Upper lobe of left lung (tissue), 6 donors: ENCODE measurements at places on chromosomes 16 and 17. TPM values are rescaled to one million over a fixed set of nuclear protein-coding genes. Genes with fewer than 3 reads are reported as not detected.

The CCL8 gene
- total RNA-seq, result not detected

DNA sequence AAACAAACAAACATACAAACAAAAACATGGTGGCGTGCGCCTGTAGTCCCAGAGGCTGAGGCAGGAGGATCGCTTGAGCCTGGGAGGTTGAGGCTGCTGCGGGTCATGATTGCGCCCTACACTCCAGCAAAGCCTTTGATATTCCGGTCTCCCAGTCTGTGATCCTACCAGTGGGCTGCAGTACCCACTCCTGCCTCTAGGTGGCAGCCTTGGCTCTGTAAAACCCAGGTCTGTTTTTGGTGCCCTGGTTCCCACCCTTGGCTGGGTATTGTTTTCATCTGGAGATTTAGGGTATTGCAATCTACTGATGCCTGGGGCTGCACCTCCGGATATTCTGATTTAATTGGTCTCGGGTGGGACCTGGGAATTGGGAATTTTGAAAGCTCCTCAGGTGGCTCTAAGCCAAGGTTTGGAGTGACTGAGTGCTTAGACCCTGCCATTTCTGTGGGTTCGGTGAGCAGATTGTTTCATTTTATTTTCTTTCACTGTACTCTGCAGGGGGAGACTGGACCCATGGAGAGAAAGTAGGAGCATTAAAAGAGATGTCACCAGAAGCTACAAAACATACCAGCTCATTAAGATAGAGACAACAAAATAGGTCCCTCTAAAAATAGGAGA is 40.5 kb downstream of the MYH3 start:
- H3K4me1 ChIP-seq, result peaks cover 2% of the 10 kb centered on the region
- no peaks in the 10 kb centered on the region for H3K36me3 ChIP-seq
- H3K27ac ChIP-seq, result no peak overlapping the region
- H3K27me3 ChIP-seq, result no peaks in the 10 kb centered on the region
- no peak overlapping the region for H3K4me3 ChIP-seq

DNA sequence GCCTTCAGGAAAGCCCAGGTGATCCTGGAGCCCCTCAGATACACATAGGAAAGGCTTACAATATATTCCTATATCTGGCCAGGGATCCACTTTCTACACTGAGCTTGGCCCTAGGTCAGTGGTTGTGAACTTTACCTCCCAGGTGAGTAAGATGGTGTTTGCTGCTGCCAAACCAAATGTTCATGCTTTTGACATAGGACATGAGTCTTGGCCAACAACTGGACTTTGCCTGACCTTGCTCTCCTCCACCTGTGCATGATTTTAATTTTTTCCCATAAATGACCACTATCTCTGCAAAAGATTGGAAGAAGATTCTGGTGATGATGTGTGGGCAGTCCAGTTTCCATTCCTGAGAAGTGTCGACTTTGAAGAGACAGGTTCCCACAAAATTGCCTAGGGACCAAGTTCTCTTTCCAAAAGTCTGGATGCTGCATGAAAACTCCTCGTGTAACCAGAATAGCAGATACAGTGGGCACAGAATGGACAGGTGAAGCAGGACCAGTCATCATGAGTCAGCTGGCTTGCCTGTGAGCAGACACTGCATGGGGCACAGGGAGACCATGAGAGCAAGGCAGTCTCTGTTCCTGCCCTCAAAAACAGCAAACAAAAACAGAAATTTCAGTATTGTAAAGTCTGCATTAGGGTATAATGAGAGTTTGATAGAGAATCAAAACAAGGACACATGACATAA is 226.4 kb upstream of the MON1B start:
- DNase-seq, result no peak
- no peak overlapping the region for H3K27ac ChIP-seq
- no peaks in the 10 kb centered on the region for H3K36me3 ChIP-seq
- H3K4me1 ChIP-seq, result no peaks in the 10 kb centered on the region

GRCh38 chr17:4064366-4064765 is 78.5 kb downstream of the ZZEF1 start:
- H3K27me3 ChIP-seq, result no peaks in the 10 kb centered on the region
- DNase-seq, result peak; percentile 34
- no peak overlapping the region for H3K27ac ChIP-seq
- no peaks in the 10 kb centered on the region for H3K4me1 ChIP-seq

- H3K4me3 ChIP-seq, result no peak overlapping the region
- H3K27me3 ChIP-seq, result no peaks in the 10 kb centered on the region
- peaks cover 4% of the 10 kb centered on the region for H3K4me1 ChIP-seq
- no peak for DNase-seq
- H3K36me3 ChIP-seq, result no peaks in the 10 kb centered on the region
Observed at GRCh38 chr17:82148997-82149396, 51.0 kb upstream of the FASN start.

The PRAC2 gene
- not detected for total RNA-seq

- no peaks in the 10 kb centered on the region for H3K4me1 ChIP-seq
- H3K36me3 ChIP-seq, result no peaks in the 10 kb centered on the region
- H3K27ac ChIP-seq, result no peak overlapping the region
- no peaks in the 10 kb centered on the region for H3K27me3 ChIP-seq
Observed at GRCh38 chr17:49946964-49947584, 21.9 kb upstream of the DLX4 start.

DNA sequence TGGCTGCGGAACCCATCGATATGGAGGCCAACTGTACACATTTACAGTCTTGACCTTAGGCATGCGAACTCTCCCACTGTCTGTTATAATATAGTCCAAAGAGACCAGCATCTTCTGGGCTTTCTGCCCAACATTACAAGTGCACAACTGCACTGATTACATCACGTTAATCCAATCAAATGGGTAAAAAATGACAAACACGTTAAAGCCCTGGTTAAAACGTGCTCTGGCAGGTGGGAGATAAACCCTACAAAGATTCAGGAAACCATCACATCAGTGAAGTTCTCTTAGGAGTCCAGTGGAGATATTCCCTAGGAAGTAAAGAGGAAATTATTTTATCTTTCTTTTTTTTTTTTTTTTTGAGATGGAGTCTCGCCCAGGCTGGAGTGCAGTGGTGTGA is 23.7 kb upstream of the XYLT2 start:
- no peaks in the 10 kb centered on the region for H3K27me3 ChIP-seq
- no peaks in the 10 kb centered on the region for H3K4me1 ChIP-seq
- no peak overlapping the region for H3K4me3 ChIP-seq
- no peaks in the 10 kb centered on the region for H3K36me3 ChIP-seq
- no peak for DNase-seq

- no peak overlapping the region for H3K4me3 ChIP-seq
- H3K27ac ChIP-seq, result peak overlapping the region; percentile 61
- peaks cover 7% of the 10 kb centered on the region for H3K36me3 ChIP-seq
Observed at GRCh38 chr17:78897664-78898047, 5.3 kb downstream of the CEP295NL start.

DNA sequence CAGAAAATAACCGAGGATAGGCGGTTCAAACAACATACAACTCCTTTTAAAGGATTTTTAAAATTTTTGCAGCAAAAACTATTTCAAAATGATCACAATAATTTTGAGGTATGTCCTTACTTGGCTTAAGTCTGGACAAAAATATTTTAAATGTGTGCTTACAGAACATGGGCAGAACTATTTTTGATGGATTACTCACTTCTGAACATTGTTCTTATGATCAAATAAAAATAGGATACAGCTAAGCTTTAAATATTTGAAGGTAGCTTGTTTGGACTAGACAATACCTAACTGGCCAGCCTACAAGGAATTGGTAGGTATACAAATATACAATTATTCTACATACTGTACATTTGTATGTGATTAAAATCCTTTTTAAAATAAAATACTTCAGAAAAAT is 14.3 kb upstream of the INTS2 start:
- H3K27ac ChIP-seq, result no peak overlapping the region
- H3K4me3 ChIP-seq, result no peak overlapping the region
- no peak for DNase-seq
- no peaks in the 10 kb centered on the region for H3K27me3 ChIP-seq
- no peaks in the 10 kb centered on the region for H3K4me1 ChIP-seq
- peaks cover 58% of the 10 kb centered on the region for H3K36me3 ChIP-seq

The PIRT gene
- not detected for total RNA-seq

- H3K4me1 ChIP-seq, result peaks cover 13% of the 10 kb centered on the region
- peak; percentile 76 for DNase-seq
- H3K27me3 ChIP-seq, result no peaks in the 10 kb centered on the region
- H3K27ac ChIP-seq, result no peak overlapping the region
- H3K4me3 ChIP-seq, result no peak overlapping the region
Observed at GRCh38 chr17:7136266-7136877, 21.8 kb upstream of the ASGR2 start.

The SCGB1C2 gene
- total RNA-seq, result not detected

DNA sequence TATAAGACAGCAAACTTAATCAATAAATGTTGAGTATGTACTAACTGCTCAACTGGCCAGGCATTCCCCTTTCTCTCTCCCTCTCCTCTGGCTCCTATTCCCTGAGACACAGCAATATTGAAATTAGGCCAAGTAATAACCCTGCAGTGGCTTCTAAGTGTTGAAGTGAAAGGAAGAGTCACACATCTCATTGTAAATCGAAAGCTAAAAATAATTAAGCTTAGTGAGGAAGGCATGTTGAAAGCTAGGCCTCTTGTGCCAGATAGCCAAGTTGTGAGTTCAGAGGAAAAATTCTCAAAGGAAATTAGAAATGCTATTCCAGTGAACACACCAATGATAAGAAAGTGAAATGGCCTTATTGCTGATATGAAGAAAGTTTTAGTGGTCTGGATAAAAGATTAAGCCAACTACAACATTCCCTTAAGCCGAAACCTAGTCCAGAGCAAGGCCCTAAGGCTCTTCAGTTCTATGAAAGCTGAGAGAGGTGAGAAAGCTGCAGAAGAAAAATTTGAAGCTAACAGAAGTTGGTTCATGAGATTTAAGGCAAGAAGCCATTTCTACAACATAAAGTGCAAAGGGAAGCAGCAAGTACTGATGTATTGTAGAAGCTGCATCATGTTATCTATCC is 35.4 kb upstream of the ABCC11 start:
- H3K27me3 ChIP-seq, result no peaks in the 10 kb centered on the region
- no peak for DNase-seq
- peak overlapping the region; percentile 36 for H3K27ac ChIP-seq
- H3K4me3 ChIP-seq, result no peak overlapping the region

DNA sequence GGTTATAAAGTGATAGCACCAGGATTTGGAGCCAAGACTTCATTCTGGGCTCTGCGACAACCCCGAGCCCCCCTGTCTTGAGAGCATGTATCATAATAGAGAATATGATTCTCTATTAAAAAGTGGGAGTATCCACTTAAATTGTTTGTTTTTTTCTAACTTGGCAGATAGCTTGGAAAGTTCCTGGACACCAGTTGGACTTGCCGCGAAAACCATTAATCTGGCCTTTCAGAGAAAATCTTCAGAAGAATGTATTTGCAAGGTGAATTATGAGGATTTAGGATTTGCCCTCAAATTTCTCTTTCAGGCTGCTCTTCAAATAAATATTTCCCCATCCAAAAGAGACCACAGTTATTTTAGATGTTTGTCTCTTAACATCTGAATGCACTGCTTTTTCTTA is 53.5 kb downstream of the MARCHF10 start:
- H3K27me3 ChIP-seq, result no peaks in the 10 kb centered on the region
- no peak for DNase-seq
- H3K27ac ChIP-seq, result no peak overlapping the region
- no peak overlapping the region for H3K4me3 ChIP-seq
- no peaks in the 10 kb centered on the region for H3K36me3 ChIP-seq

DNA sequence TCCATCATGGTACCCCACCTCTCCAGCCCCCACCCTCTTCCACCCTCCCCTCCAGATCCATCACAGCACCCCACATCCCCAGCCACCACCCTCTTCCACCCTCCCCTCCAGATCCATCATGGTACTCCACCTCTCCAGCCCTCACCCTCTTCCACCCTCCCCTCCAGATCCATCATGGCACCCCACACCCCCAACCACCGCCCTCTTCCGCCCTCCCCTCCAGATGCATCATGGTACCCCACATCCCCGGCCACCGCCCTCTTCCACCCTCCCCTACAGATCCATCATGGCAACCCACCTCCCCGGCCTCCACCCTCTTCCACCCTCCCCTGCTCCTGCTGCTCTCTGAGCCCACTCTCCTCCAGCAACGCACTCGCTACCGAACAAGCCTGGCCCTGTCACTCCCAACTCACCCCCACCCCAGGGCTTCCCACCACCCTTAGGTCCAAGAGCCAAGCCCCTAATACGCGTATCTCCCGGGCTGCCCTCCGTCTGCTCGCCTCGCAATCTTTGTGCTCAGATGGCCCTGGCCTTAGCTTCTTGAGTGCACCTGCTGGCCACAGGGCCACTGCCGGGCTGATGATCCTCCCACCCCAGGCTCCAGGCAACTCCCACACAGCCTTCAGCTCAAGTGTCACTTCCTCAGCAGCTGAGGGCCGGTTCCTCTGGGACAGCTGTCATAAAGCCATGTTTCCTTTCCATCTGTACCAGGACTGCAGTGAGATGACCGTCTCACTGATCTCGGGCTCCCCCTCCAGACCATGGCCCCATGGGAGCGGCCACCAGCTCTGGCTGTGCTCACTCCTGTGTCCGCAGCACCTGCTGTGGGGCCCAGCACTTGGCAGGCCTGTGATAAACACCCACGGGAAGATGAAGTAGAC is 25.5 kb downstream of the KDM8 start:
- no peaks in the 10 kb centered on the region for H3K27me3 ChIP-seq
- no peak overlapping the region for H3K4me3 ChIP-seq
- peaks cover 20% of the 10 kb centered on the region for H3K4me1 ChIP-seq
- no peak for DNase-seq
- H3K36me3 ChIP-seq, result no peaks in the 10 kb centered on the region

DNA sequence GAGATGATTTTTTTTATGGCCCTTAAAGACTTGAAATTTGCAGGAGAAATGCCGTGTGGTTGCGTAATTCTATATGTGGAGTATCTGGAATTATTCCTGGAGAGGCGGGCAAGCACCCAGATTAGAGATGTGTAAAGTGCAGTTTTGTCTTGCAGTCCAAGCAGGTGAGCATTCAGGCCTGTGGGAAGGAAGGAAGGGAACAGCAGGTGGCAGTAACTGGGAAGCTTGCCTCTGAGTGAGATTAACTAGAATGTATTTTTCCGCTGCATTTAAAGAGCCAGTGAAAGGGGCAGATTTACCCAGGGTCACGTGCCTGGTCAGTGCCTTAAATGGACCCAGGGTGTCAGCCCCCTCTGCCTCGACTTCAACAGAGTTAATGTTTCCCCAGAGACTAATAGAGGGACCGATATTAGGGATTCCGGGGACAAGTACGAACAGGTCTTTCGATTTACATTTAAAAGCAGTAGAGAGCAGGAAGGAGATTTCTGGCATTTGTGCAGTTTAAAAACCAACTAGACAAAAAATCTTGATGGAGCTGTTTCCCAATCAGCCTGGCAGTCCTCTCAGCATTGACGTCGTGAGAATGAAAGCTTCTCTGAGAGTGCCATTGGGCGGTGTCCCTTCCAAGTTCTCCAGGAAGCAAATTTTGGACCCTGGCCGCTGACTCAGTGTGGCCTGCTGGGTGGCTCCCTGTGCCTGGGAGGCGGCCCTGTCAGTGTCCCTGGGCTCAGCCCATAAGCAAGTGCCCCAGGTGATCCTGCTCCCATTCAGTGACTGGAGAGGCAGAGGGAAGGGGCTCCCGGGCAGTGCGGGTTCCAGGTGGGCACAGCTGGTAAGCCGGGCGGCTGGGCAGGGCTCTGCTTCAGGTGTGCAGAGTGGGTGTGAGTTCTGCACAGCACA is 38.2 kb downstream of the KSR1 start:
- H3K27me3 ChIP-seq, result no peaks in the 10 kb centered on the region
- no peak overlapping the region for H3K4me3 ChIP-seq
- no peaks in the 10 kb centered on the region for H3K36me3 ChIP-seq
- peak; percentile 93 for DNase-seq
